Left colon (tissue), 2 donors: ENCODE measurements at places on chromosomes 11 and 22. TPM values are rescaled to one million over a fixed set of nuclear protein-coding genes. Genes with fewer than 3 reads are reported as not detected.

Gene CARD10
- 64.1 TPM for total RNA-seq

Gene FZD4
- 9.0 TPM for total RNA-seq

Gene SLN
- total RNA-seq, result not detected

Gene HBG1
- not detected for total RNA-seq

Gene TMEM41B
- 58.0 TPM for total RNA-seq

Gene TUBA8
- 2.7 TPM for total RNA-seq

Gene APOA1
- not detected for total RNA-seq

Gene ARHGAP20
- total RNA-seq, result 2.8 TPM

Gene OR10D3
- not detected for total RNA-seq

- DNase-seq, result no peak
These were observed 6.0 kb upstream of the CLCF1 start for GRCh38 chr11:67379061-67380058.

DNA sequence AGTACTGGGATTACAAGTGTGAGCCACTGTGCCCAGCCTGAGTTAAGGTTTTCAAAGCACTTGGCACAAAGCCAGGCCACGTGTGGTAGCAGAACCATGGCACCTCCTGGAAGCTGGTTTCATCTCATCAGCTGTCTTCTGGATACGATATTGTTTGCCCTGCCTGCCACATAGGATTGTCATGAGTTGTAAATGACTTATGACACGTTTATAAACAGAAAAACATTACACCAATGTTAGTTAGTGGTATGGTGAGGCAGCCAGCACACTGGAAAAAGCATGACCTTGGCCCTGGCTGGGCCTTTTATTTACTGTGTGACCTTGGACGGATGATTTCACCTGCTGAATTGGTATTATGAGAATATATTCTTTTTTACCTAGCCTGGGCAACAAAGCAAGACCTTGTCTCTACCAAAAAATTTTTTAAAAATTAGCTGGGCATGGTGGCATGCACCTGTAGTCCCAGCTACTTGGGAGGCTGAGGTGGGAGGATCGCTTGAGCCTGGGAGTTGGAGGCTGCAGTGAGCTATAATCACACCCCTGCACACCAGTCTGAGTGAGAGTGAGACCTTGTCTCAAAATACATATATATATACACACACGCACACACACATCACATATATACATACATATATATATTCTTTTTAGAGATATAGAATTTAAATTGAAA is 24.0 kb upstream of the MYH9 start:
- DNase-seq, result peak; percentile 81

DNA sequence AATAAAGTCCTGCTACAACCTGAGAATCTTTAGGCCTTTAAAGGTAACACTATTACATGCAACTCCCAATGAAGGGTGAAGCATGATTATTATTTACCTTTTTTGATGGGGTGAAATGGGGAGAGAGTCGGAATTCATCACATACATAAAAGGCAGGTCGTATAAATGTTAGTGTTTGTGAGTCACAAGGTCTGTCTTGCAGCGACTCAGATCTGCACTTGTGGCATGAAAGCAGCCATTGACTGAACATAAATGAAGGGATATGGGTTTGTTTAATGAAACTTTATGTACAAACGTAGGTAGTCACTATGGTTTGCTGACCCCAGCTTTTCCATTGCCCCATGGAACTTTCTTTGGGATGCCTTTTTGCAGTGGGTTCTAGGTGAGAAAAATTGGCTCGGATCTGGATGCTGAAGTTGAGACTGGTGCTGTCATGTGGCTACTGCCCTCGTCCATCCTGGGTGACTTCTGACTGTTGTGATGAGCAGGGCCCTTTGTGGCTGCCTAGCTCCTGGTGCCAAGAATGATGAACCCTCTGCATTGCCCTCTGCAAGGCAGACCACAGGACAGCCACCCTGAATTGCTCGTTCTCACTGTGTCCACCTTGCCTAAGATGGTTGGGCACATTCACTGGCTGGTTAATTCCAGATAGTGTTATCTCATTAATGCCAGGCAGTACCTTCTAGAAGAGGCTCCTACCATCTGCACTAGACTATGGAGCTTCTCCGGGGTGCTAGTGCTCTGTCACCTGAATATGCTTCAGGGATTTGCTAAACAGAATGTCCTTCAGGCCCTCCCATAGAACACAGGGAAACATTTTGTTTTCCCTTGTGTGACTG is 11.3 kb downstream of the GGTLC2 start:
- DNase-seq, result no peak

DNA sequence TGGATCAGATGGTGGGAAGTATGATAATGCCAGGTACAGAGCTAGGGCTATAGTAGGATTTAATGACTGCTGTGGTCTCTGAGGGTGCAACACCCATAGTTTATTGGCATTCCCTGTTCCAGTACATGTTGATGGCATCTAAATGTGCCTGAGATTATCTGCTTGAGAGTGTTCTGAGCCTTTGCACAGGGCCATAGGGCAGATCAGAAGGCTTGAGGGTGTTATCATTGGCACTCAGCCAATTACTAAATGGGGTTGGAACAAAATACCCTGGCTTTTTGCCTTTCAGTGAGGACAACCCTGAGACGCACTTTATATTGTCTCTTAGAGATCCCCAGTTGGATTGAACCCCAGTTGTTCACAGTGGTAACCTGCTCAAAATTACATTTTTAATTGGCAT is 6.7 kb downstream of the SLC5A12 start:
- DNase-seq, result no peak

DNA sequence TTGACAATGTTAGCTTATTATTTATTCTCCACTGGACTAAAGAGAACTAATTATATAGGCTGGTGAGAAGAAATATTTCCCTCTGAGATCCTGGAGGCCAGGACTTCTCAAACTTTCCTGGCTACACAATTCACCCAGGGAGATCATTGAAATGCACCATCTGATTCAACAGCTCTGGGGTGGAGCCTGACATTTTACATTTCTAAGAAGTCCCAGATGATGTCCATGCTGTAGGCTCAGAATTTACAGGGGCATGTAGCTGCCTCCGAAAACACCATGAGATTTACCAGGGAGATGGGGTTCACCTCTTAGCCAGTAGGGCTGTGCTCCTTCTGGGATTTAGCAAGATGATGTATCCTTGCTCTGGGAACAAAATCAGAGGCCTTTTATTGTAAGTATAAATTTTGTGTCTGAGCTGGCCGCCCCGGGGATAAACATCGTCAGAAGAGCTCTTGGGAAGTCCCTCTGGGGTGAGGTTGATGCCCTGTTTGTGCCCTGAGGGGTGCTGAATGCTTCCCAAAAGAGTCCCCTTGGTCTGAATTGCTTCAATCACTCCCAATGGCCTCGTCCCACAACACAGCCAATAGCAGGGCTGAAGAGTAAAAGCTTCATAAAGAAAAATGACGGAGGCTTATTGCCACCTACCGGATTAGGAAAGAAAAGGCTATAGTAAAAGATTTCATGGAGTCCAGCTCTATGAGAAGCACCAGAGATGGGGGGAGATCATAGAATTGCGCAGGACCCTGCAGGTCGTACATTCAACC is 33.4 kb upstream of the API5 start:
- DNase-seq, result no peak

- no peak for DNase-seq
These were observed 681.1 kb downstream of the OPCML start for GRCh38 chr11:132851247-132851646.

- DNase-seq, result no peak
These were observed 189.5 kb downstream of the DDX10 start for GRCh38 chr11:108854346-108854745.

GRCh38 chr11:67351275-67352005 is 1.9 kb downstream of the POLD4 start:
- peak; percentile 57 for DNase-seq

DNA sequence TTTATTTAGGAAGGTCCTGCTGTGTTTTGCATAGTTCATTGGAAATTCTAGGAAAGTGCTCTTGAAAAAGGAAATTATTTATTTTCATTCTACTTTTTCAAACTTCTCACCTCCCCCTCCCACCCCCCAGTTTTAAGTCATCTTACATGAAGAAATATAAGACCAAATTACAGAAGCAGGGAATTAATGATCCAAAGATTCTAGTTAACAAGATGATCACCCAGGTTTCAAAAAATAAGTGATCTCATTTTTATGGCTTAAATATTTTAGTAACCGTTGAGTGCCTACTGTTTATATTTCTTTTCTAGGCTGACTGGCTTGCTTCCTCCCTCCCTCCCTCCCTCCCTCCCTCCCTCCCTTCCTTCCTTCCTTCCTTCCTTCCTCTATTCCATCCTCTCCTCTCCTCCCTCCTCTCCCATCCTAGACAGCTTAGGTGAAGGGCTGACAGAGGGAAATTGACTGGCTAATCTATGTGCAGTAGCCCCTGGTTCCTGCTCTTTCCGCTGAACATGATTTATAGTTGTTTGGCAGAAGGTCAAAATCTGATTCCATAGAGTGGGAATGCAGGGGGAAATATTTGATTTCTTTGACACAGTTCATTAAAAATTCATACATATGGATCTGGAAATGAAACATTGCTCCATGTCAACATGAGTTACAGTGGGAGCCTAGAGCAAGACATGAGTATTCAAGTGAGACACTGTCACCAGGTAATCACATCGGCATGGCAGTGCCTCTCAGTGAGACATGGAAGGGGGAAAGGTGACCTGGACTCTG is 123.4 kb downstream of the COMMD9 start:
- no peak for DNase-seq

DNA sequence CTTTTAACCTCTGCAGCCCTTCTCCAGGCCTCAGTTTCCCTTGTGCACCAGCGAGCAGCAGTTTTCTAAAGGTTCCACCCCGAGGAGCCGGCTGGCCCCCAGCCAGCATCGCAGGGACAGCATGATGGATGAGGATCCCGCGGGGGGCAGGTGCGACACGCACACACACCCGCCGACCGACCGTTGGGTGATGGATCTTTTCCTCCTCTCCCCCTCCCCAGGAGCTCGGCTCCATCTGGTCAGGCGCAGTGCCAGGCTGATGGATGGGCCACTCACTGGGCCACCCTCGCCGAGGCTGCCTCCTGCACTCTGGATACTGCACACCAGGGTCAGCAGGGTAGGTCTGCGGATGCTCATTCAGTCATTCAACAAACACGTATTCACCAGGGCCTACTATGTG is 12.8 kb upstream of the CABP7 start:
- no peak for DNase-seq

DNA sequence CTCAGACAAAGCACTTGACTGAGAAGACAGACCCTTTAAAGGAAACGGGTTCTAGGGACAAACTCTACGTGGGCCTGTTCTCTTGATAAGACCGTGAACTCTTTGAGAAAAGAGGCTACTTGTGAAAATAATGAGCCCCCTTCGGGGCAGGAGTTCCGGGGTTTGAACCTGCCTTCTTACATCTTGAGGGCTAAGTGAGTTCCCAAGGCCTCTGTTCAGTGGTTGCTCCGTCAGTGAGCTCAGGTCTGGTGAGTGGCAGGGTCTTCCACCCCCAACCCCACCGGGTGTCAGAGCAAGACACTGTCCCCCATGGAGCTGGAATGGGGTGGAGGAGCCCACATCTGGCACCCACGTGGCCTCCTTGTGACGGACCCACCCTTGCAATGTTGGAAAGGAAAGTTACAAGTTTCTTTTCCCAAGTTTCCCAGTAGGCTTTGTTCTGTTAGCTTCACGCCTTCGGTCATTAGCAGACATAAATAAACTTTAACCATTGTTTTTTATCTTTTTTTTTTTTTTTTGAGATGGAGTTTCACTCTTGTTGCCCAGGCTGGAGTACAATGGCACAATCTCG is 6.3 kb upstream of the SAMM50 start:
- no peak for DNase-seq

GRCh38 chr11:79482800-79483199 is 42.0 kb upstream of the TENM4 start:
- DNase-seq, result no peak

DNA sequence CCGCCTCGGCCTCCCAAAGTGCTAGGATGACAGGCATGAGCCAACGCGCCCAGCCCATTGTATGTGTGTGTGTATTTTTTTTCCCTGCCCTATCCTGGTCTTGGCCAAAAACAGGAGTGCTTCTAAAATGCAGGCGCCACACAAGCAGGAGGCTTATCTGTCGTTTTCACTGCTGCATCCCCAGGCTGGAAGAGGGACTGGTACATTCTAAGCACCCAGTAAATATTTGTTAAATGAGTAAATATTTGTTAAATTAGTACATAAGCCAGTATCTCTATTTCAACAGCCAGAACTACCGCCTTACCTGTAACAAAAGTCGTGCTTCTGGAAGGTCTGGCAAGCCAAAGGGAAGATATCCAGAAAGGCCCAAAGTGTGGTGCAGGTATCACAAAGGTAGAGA is 24.9 kb downstream of the ASCC2 start:
- DNase-seq, result no peak

- DNase-seq, result no peak
These were observed 43.5 kb downstream of the APOL3 start for GRCh38 chr22:36117053-36117554.

DNA sequence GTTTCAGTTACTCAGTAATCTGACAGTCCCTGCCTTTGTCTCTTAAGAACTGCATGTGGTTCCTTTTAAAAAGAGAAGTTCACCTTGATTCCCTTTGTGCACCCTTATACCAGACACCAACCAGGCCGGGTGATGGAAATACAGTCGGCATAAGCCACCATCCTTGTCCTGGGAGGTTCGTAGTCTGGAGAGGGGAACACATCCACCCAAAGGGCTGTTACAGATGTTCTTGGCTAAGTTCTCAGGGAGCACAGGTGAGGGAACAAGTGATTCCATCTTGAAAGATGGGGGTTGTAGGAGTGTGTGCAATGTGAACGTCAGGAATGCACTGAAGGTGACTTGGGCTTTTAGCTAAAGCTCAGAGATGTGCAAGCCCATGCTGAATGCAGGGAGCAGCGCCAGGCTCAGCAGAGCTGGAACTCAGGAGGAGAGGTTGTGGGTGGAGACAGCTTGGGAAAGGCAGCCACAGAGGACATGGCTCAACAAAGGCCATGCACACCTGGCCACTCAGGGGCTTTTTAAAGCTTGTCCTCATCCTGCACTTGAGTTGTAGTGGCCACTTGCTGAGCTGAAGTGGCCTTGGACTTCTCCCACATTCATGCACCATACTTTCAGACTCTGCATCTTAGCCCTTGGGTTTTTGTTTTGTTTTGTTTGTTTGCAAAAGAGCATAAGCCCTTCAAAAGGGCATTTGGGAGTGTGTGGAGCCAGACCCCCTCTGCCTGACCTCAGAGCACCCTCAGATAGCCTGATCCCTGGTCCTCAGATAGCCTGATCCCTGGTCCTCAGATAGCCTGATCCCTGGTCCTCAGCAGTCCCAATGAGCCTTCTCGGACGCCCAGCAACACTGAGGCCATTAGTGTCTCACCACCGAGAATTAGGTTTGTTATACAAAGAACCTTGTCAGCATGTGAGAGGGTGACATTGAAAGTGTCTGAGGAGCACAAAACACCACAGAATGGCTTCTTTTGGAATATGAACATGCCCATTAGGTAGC is 12.7 kb upstream of the TMA7B start:
- no peak for DNase-seq

GRCh38 chr22:32644252-32645100 is 157.0 kb upstream of the TIMP3 start:
- peak; percentile 40 for DNase-seq
